ENCODE measurements at places on chromosomes 6 and 20.
A peak's percentile ranks its signal among the peaks of the same experiment; 100 is the strongest.

GRCh38 chr6:126377594-126378153 is 37.8 kb downstream of the CENPW start:
- DNase-seq: no peak

DNA sequence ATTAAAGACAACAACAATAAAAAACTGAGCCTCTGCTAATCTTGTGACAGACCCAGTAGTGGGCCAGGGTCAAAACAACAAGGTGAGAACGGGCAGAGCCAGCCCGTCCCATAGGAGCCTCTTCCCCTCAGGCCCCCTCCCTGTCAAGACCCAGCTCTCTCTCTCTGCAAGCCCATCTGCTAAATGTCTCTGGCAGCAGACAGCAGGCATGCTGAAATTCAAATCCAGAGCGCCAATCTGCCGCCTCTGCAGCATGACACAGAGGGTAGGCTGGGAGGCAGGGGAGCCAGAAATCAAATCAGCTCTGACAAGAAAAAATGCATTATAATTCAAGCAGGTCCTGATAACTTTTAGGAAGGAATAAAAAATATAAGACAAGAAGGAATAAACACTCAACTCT is 26.3 kb downstream of the METTL24 start:
- no peak for DNase-seq

DNA sequence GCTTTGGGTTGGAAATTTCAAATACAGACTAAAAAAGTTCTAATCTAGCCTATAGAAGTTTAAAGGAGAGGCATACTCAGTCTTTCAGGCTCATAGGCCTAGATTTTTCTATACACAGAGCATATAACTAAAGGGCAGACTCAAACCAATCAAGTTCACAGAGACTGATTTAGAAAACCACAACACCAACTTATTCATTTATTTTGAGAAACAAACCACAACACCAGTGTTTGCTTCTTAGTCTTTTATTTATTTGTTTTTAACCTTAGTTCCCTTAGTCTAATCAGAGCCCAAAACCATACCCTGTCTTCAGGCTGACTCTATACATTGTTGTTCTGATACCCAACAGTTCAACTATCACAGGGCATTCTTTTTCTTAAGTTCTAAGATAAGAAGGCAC is 103.7 kb downstream of the REV3L start:
- DNase-seq: no peak

DNA sequence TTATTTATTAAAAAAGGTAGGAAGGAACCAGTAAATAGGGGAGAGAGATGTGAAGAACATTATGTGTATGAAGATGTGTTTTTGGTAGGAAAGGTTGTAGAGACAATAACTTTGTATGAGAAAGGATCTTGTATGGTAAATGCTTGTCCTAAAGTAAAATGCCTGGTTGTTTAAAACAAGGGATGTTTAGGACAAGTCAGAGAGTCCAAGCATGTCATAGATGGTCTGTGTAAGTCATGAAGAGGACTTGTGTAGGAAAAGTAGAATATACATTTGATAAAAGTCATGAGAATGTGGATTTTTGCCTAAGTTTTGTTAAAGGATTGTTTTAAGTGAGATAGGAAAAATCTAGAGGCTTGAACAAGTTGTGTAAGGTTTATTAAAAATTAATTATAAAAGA is 325.1 kb downstream of the CDH26 start:
- no peak for DNase-seq

DNA sequence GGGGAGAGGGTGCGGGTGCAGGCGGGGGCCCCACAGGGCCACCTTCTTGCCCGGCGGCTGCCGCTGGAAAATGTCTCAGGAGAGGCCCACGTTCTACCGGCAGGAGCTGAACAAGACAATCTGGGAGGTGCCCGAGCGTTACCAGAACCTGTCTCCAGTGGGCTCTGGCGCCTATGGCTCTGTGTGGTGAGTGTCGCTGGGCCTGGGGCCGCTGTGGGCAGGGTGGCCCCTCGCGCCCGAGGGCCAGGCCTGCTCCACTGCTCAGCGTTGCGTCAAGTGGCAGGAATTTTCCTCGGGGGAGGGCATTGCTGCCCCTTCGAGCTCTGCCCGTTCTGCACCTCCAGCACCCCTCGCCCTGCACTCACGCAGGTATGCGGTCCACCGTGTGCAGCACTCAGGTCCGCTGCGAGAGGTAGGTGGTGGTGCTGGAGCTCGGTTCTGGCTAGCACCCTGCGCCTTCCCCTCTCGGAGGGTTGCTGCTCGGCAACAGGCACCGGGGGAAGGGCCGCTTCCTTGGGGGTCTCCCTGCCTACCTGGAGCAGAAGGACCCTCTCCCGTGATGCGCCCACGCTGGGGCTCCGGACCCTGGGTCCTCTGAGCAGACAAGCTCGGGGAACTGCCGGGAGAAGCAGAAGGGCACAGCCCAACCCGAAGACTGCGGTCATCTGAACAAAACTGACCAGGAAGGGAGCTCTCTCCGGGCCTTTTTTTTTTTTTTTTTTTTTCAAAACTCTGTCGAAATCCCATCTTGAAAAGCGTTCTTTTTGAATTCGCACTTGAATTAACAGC is 674 bp downstream of the MAPK14 start:
- peak; percentile 48 for DNase-seq

GRCh38 chr6:161127071-161127740 is 135.6 kb downstream of the MAP3K4 start:
- DNase-seq: no peak

- DNase-seq: no peak
Observed at GRCh38 chr6:41958022-41958856, 16.6 kb upstream of the CCND3 start.

All from hematopoietic multipotent progenitor cell treated with erythropoietin and hydrocortisone succinate and interleukin-3 and kit ligand, for 8 days (in vitro differentiated cells).